ENCODE measurements at places on chromosomes 12 and 14. TPM values are rescaled to one million over a fixed set of nuclear protein-coding genes. Genes with fewer than 3 reads are reported as not detected.

Gene A2ML1
- not detected for total RNA-seq

Gene NFE2
- total RNA-seq, result not detected

Gene RFX4
- total RNA-seq, result not detected

Gene TAS2R20
- total RNA-seq, result 1.2 TPM

Gene RD3L
- total RNA-seq, result not detected

Gene GLIPR1
- 13.3 TPM for total RNA-seq

Gene INHBC
- not detected for total RNA-seq

Gene KLRD1
- 0.32 TPM for total RNA-seq

Gene TNFRSF1A
- total RNA-seq, result 464 TPM

Gene RNF31
- 33.3 TPM for total RNA-seq

Gene ZDHHC17
- total RNA-seq, result 41.9 TPM

Gene SOAT2
- not detected for total RNA-seq

Gene OAS1
- 10.1 TPM for total RNA-seq

Gene MYL2
- not detected for total RNA-seq

Gene USP44
- total RNA-seq, result 6.2 TPM

Gene REP15
- 1.3 TPM for total RNA-seq

Gene ASIC1
- 3.3 TPM for total RNA-seq

Gene TAS2R9
- total RNA-seq, result not detected

Gene ITGA7
- total RNA-seq, result 231 TPM

Gene KLRC3
- not detected for total RNA-seq

Gene ASCL1
- total RNA-seq, result not detected

Gene SPIC
- total RNA-seq, result not detected

Gene PLEKHD1
- not detected for total RNA-seq

Gene NR2C1
- total RNA-seq, result 34.4 TPM

Gene PTPRB
- total RNA-seq, result 26.3 TPM
